Adrenal gland (tissue), 19 donors: ENCODE measurements at places on chromosomes 11 and 22.

- H3K27ac ChIP-seq: no peak overlapping the region
- no peaks in the 10 kb centered on the region for H3K36me3 ChIP-seq
- peaks cover 5% of the 10 kb centered on the region for H3K4me1 ChIP-seq
- no peaks in the 10 kb centered on the region for H3K27me3 ChIP-seq
- H3K4me3 ChIP-seq: no peak overlapping the region
- DNase-seq: no peak
Measured at GRCh38 chr22:25482091-25482760, 82.2 kb upstream of the GRK3 start.

- H3K4me1 ChIP-seq: no peaks in the 10 kb centered on the region
- no peak overlapping the region for H3K27ac ChIP-seq
- no peak overlapping the region for H3K4me3 ChIP-seq
- no peak for DNase-seq
- no peaks in the 10 kb centered on the region for H3K36me3 ChIP-seq
- H3K27me3 ChIP-seq: no peaks in the 10 kb centered on the region
Measured at GRCh38 chr11:61480994-61481335, 27.6 kb upstream of the LRRC10B start.

- H3K4me1 ChIP-seq: no peaks in the 10 kb centered on the region
Measured at GRCh38 chr11:128331317-128331716, 256.0 kb downstream of the ETS1 start.

DNA sequence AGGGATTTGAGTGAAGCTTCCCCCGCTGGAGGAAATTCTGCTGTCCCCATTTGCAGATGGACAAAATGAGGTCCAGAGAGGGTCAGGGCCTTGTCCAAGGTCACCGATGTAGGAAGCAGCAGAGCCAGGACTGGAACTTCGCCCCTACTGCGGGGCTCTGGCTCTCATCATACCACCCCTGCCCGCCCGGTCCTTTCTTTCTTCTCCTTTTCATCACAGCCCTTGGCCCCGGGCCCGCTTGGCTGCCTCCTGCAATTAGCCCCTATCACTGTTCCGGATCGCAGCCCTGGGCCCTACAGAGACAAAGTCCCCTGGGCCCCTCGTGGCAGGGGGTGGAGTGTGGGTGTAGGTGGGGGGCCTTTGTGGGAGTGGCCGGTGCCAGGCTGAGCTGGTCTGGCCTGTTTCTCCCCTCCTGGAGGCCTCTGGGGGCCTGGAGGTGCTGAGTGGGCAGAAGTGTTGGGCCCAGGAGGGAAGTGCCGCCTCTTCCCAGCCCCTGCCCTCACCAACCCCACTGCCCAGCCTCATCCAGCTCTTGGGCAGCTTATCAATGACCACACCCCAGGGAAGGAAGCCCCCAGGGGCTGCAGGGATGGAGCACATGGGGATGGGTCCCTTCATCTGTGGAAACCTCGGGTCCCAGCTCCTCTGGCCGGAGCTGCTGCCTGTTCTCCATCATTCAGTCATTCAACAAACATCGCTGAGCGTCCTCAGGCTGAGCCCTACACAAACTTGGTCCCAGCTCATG, 3.4 kb downstream of the EMID1 start:
- H3K4me1 ChIP-seq: peaks cover 3% of the 10 kb centered on the region
- H3K36me3 ChIP-seq: no peaks in the 10 kb centered on the region
- no peak overlapping the region for H3K27ac ChIP-seq
- no peak for DNase-seq

DNA sequence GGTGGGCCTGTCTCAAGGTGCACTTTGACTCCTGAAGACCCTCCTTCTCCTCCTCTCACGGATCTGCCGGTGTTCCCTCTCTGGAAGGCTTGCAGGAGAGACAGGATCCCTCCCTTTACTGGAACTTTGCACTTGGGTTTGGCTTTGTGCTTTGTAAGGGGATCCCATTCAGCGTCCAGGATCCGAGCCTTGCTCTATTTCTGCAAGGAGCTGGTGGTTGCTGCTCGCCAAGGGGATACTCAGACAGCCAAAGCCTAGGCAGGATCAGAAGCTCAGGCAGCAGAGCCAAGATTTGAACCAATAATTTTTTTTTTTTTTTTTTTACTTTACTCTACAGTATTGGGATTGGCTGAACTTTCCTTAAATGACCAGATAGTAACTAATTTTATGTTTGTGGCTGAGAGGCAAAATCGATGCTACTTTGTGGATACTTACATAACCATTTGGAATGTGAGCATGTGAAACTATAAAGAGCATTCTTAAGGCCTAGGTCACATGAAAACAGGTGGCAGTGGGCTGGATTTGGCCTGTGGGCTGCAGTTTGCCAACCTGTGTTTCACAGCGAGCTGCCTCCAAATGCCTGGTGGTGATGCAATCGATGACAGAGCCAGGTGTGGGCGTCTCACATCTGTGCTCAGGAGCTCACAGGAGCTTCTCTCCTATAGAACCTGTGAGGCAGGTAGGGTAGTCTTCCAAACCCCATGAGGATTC, 25.2 kb downstream of the BCR start:
- H3K4me1 ChIP-seq: peaks cover 34% of the 10 kb centered on the region
- peak overlapping the region; percentile 78 for H3K27ac ChIP-seq
- H3K27me3 ChIP-seq: no peaks in the 10 kb centered on the region

DNA sequence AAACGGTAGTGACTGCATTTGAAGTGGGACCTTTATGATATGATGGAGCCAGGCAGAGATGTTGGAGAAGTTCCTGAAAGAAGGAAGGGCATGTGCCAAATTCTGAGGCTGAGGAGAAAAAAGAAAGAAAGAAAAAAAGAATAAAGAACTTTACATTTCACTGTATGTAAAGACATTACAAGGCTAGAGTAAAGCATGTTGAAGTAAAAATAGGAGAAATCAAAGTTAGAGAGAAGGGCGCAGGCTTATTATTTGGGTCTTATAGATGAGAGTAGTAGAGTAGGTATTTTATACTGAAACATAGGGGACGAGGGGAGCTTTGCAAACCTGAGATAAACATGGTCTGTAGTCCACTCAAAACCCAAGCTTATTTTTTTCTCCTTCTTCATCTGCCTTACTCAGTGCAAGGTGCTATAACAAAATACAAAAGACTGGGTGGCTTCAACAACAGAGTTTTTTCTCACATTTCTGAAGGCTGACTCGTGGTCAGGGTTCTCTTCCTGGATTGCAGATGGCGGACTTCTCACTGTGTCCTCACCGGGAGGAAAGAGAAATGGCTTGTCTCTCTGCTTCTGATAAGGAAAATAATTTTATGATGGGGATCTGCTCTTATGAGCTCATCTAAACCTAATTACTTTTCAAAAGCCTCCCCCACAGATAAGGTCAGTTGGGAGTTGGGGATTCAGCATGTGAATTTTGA, 2.7 kb downstream of the HBG1 start:
- H3K4me1 ChIP-seq: no peaks in the 10 kb centered on the region
- no peaks in the 10 kb centered on the region for H3K36me3 ChIP-seq
- no peaks in the 10 kb centered on the region for H3K27me3 ChIP-seq
- H3K27ac ChIP-seq: no peak overlapping the region
- no peak overlapping the region for H3K4me3 ChIP-seq

GRCh38 chr11:116813781-116814471, 9.2 kb downstream of the APOA4 start:
- DNase-seq: no peak
- no peak overlapping the region for H3K4me3 ChIP-seq
- no peaks in the 10 kb centered on the region for H3K4me1 ChIP-seq
- no peak overlapping the region for H3K27ac ChIP-seq
- no peaks in the 10 kb centered on the region for H3K36me3 ChIP-seq

DNA sequence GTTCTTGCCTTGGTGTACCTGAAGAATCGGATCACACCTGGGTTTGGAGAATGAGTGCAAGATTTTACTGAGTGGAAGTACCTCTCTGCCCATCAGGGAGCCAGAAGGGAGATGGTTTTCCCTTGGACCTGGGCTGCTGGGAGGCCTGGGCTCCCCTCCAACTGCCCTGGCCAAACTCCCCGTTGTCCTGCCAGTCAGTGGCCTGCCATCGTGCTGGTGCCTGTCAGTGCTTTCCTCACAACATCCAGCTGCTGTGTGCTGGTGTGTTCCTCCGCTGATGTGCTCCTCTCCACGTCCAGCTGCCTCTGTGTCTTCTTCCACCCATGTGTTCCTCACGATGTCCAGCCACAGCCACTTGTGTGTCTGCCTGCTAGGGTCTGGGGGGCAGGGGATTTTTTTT, 87.9 kb upstream of the CLPB start:
- H3K27ac ChIP-seq: no peak overlapping the region
- H3K4me3 ChIP-seq: no peak overlapping the region
- DNase-seq: no peak
- H3K27me3 ChIP-seq: no peaks in the 10 kb centered on the region
- no peaks in the 10 kb centered on the region for H3K36me3 ChIP-seq
- no peaks in the 10 kb centered on the region for H3K4me1 ChIP-seq

- no peak overlapping the region for H3K4me3 ChIP-seq
- H3K27ac ChIP-seq: no peak overlapping the region
- no peaks in the 10 kb centered on the region for H3K36me3 ChIP-seq
- DNase-seq: no peak
Measured at GRCh38 chr22:36104988-36105387, 55.6 kb downstream of the APOL3 start.

- peaks cover 26% of the 10 kb centered on the region for H3K4me1 ChIP-seq
- peaks cover 5% of the 10 kb centered on the region for H3K36me3 ChIP-seq
- DNase-seq: peak; percentile 84
- peak overlapping the region; percentile 94 for H3K4me3 ChIP-seq
- no peaks in the 10 kb centered on the region for H3K27me3 ChIP-seq
Measured at GRCh38 chr22:19179497-19180048, 1.0 kb upstream of the SLC25A1 start.

DNA sequence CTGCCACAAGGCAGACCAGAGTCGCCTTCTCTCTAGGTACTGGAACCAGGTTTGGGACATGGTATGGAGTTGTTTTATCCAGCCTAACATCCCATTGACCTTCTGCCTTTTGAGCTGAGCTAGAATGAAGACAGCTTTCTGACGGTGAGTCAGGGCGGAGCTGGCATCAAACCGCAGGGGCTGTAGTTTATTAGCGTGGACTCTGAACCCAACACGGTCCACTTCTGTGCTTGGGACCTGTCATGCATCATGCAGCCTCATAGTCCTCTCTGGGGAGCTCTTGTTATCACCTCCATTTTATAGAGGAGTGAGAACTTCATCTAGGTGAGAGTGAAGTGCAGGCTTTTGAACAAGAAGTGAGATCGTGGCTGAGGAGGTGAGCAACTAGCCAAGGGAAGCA, 8.3 kb downstream of the GAL3ST1 start:
- H3K4me1 ChIP-seq: no peaks in the 10 kb centered on the region
- no peak for DNase-seq
- no peaks in the 10 kb centered on the region for H3K36me3 ChIP-seq
- H3K27ac ChIP-seq: no peak overlapping the region
- H3K4me3 ChIP-seq: no peak overlapping the region
- peaks cover 6% of the 10 kb centered on the region for H3K27me3 ChIP-seq

- H3K4me3 ChIP-seq: no peak overlapping the region
- DNase-seq: no peak
- no peaks in the 10 kb centered on the region for H3K27me3 ChIP-seq
- no peak overlapping the region for H3K27ac ChIP-seq
- H3K36me3 ChIP-seq: no peaks in the 10 kb centered on the region
- peaks cover 20% of the 10 kb centered on the region for H3K4me1 ChIP-seq
Measured at GRCh38 chr11:110762590-110762989, 50.4 kb upstream of the ARHGAP20 start.

DNA sequence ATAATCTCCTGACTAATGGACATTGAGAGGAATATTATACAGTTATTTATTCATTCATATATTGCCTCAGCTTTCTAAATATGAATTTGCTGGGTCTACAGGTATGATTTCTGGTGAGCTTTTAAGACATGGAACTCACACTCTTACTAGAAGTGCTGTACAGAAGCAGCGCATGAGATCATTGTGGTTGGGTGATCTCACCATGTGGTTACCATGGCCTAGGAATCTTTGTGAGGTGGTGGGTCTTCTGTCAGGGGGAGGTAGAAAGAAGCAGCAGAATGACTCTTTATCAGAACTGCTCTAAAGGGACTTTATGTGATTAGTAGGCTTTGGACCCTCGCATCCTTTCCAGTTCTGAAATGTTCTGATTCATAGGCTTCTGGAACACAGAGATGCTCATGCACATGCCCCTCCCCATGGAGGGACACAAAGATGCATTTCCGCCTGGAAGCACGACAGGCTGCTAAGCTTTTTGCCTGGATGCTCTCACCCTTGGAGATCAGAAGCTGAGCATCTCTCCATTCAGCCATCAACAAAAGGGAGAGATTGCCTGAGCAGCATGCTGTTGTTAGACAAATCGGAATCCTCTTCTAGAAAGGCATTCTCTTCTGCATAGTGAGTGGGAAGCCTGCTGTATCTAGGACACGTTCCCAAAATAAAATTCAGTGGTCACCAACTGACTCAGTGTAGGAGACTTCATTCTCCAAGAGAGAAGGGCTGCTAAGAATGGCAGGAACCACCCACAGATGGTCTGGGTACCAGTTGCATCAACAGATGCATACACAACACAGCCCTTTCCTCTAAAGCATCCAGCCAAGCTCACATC, 51.3 kb downstream of the KIRREL3 start:
- no peak overlapping the region for H3K27ac ChIP-seq
- H3K4me3 ChIP-seq: no peak overlapping the region
- no peak for DNase-seq
- H3K27me3 ChIP-seq: no peaks in the 10 kb centered on the region
- no peaks in the 10 kb centered on the region for H3K4me1 ChIP-seq

DNA sequence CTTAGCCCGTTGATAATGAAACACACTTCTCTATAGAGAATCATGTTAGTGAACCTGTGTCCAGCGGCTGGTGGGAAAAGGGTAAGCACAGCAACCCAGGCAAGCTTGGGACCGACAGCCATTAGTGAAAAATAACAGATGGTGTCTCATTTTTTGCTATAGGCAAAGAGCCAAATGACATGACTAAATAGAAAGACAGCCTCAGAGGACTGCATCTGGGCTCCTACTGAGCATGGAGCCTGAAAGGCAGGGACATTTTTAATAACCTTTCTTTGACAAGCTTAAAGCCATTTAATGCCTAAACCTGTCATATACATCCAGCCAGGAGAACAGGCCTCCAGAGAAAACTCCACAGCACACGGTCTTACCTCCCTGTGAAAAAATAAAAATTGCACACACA, 67.0 kb downstream of the FANCF start:
- no peak overlapping the region for H3K27ac ChIP-seq
- H3K27me3 ChIP-seq: no peaks in the 10 kb centered on the region
- H3K4me1 ChIP-seq: no peaks in the 10 kb centered on the region
- H3K36me3 ChIP-seq: no peaks in the 10 kb centered on the region

GRCh38 chr11:36213393-36213840, 75.8 kb downstream of the COMMD9 start:
- no peak overlapping the region for H3K4me3 ChIP-seq
- H3K27ac ChIP-seq: no peak overlapping the region
- H3K27me3 ChIP-seq: no peaks in the 10 kb centered on the region
- H3K36me3 ChIP-seq: no peaks in the 10 kb centered on the region
- no peak for DNase-seq

- no peaks in the 10 kb centered on the region for H3K27me3 ChIP-seq
- no peaks in the 10 kb centered on the region for H3K4me1 ChIP-seq
- no peaks in the 10 kb centered on the region for H3K36me3 ChIP-seq
- DNase-seq: no peak
- H3K27ac ChIP-seq: no peak overlapping the region
Measured at GRCh38 chr11:27627979-27628378, 72.3 kb downstream of the BDNF start.

GRCh38 chr11:131675121-131675888, 304.9 kb downstream of the NTM start:
- no peak for DNase-seq
- H3K27me3 ChIP-seq: no peaks in the 10 kb centered on the region
- H3K27ac ChIP-seq: no peak overlapping the region

GRCh38 chr22:44245438-44245837, 64.7 kb downstream of the PARVG start:
- DNase-seq: no peak
- H3K36me3 ChIP-seq: no peaks in the 10 kb centered on the region
- no peak overlapping the region for H3K4me3 ChIP-seq
- no peaks in the 10 kb centered on the region for H3K27me3 ChIP-seq
- H3K27ac ChIP-seq: no peak overlapping the region
- no peaks in the 10 kb centered on the region for H3K4me1 ChIP-seq
